ENCODE measurements at places on chromosomes 4 and X. TPM values are rescaled to one million over a fixed set of nuclear protein-coding genes. Genes with fewer than 3 reads are reported as not detected.
A peak's percentile ranks its signal among the peaks of the same experiment; 100 is the strongest.

Gene LAMTOR3
- polyA plus RNA-seq = 95.4 TPM

- no peak for DNase-seq
Measured at GRCh38 chr4:156710365-156711192, 261.0 kb downstream of the PDGFC start.

DNA sequence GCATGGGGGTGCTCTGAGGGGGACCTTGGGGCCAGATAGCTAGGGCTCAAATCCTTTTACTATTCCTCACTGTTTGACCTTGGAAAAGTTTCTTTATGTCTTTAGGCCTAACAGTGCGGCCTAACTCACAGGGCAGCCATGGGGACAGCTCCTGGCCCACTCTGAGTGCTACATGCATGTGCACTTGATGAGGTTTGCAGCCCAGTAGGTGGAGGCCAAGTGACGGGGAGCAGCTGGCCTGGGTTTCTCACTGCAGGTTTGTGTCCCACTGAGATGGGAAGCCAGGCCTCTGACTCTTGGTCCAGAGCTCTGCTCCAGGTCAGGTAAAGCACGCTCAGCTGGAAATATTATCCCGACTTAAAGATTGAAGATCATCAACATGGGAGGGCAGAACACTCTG is 102.8 kb downstream of the SLC2A9 start:
- no peak for DNase-seq

DNA sequence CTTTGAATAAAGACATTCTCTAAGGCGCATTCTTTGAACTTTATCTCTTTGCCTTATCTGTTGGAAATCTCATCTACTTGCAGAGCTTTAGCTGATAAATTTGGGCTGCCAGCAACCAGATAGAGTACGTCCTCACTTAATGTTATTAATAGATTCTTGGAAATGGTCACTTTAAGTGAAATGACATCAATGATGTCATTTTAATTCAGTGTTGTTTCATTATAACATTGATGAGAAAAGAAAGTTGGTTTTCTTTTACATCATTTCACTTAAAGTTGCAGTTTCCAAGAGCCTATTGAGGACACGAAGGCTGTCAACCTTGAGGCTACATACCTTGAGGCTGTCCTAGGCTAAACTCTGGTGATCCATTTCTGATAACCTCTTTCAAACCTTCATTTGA is 9.3 kb downstream of the TMEM165 start:
- no peak for DNase-seq

Gene SYTL4
- 24.5 TPM for polyA plus RNA-seq

Gene NPNT
- polyA plus RNA-seq = 199 TPM

- no peak for DNase-seq
Measured at GRCh38 chr4:156816360-156816755, 155.2 kb downstream of the PDGFC start.

DNA sequence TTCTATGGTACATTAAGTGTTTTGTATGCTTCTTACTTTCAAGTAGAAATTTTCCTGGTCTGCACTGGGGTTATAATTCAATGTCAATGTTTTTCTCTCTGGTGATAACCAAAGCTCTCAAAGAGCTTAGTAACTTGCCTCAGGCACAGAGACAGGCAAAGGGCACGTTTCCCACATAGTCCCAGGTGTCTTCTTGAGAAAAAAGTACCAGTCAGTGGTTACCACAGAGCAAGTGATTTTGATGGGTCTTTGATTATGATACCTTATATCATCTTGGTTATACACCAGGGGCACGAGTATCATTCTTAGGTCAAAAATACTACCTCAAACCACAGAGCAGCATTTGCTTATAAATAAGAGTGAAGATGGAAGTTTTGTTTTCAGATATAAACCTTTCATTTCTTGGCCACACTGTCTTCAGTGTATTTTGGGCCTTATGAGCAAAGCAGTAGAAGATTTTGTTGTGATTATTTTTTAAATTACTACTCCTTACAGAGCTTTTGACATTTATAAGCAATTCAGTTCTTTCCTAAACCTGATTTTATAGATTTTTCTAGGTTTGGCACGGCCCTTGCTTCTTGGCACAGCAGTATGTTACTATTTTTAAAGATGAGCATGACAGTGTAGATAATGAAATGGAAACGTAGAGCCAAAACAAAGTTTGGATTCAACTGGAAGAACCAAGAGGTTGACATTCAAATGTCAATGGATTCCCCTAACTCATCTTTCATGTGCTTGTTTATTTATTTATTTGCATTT is 85.3 kb upstream of the TLL1 start:
- DNase-seq = no peak

GRCh38 chrX:47313056-47313455 is 57.3 kb upstream of the ZNF157 start:
- DNase-seq = no peak

Gene APOOL
- 28.5 TPM for polyA plus RNA-seq

DNA sequence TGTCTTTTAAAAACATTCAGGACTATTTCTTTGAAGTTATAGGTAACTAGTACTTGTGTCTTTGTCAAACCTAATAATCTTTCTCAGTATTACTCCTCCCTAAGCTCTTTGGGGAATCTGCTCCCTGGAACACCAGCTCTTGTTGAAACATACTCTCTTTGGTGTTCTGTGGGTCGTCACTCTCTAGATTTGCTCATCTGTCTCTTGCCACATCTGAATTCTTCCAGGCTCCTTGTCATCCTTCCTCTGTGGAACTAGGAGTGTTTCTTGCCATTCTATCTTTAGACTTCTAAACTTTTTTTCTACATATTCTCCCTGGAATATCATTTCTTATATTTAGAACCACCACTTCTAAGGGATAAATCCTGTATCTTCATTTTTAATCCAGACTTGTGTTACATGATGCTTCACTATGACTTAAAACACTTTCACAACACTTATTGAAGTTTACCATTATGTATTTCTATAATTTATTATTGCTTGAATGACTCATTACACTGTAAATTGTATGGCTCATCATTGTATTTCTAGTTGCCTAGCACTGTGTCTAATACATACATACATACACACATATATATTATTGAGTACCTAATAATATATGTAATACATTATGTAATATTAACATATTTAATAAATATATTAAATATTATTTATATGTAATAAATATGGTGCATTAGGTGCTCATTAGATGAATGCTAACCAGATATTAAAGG is 186.1 kb downstream of the TMA16 start:
- no peak for DNase-seq

Gene CCDC160
- 11.6 TPM for polyA plus RNA-seq

DNA sequence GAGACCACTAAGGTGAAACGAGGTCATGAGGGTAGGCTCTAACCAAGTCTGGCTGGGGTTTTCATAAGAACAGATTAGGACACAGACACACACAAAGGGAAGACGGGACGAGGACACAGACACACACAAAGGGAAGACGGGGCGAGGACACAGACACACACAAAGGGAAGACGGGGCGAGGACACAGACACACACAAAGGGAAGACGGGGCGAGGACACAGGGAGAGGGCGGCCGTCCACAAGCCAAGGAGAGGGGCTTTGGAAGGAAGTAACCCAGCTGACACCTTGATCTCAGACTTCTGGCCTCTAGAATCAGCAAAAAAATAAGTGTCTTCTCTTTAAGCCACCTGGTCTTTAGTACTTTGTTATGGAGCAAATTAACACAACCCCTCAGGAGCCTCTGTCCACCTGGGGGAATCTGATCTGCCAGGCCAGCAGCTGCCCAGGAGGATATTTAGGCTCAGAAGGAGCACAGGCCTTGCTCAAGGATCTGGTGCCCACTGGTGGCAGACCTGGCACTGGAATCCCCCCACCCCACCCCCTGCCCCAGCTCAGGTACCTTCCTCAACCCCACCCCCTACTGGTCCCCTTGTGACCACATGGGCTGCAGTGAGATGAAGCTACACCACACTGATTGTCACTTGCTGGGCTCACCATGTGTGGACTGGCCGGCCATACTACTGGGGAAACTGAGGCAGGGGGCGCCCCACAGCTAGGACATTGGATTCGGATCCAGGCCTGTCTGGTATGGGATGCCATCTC is 2.8 kb downstream of the ABLIM2 start:
- DNase-seq = no peak

DNA sequence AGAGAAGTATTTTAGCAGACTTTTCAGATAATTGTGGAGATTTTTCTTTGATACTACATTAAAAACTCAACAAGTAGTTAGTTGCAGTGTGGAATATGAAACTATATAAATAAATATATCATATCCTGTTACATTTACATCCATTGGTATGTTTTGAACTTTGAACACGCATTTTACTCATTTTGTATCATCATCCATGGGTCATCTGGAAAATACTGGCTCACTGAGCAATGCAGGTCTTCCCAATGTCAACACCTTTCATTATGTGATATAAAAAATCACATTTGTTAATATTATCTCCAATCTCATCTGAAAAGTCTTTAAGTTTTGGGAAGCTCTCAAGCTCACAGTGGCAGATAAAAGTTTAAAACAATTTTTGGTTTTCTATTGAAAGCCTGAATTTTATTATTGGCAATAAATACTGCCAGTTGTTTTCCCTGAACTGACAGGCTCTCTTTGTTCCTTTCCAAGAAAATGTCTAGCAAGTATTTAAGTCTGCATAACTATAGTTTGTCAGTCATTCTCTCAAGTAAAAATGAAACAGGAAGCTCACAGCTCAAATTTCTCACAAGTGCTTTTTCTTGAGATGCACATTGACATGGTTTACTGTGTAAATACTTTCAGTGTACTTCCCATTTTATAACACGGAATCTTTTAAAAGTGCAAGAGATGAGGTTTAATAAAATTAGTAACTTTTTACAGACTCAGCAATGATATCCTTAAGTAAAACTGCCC is 183.5 kb upstream of the GPC4 start:
- peak; percentile 5 for DNase-seq

DNA sequence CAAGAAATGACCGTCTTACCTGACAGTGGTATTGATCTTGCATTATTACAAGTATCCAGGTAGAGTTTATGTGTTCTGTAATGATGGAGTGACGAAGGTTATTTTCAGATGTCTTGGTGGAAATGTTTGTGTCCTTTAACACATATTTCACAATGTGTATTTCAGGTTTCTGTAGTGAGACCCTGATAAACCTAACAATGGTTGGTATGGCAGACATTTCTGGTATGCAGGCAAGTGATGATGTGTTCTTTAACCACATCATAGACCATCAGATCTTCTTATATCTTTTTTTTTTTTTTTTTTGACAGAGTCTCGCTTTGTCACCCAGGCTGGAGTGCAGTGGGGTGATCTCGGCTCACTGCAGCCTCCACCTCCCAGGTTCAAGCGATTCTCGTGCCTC is 14.6 kb upstream of the ATXN3L start:
- DNase-seq = no peak

GRCh38 chrX:115060013-115060412 is 42.6 kb upstream of the IL13RA2 start:
- DNase-seq = peak; percentile 7

- DNase-seq = no peak
Measured at GRCh38 chr4:7646384-7647061, 211.8 kb upstream of the PSAPL1 start.

Gene PRSS12
- polyA plus RNA-seq = 7.1 TPM

- no peak for DNase-seq
Measured at GRCh38 chrX:80817002-80817401, 7.3 kb upstream of the BRWD3 start.

GRCh38 chrX:46913667-46914066 is 1.4 kb downstream of the JADE3 start:
- no peak for DNase-seq

Data from left kidney (tissue), 8 donors.